ENCODE measurements at places on chromosomes 16 and 17.
A peak's percentile ranks its signal among the peaks of the same experiment; 100 is the strongest.

DNA sequence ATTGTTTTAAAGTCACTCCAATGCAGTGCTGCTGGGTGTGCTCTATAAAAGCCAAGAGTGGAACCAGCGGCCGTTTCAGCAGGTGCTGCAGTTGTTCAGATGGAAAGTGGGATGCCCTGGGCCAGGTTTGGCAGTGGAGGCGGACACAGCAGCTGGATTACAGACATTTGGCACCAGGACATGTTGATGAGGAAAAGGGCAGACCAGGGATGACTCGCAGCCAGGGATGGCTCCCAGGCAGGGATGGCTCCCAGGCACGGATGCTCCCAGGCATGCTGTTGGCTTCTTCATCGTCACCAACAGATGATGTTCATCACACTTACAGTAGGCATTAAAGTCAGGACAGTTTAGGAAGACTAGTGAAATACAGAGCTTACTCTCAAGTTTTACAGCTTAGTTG lies 10.0 kb downstream of the GAN start:
- no peak for DNase-seq

GRCh38 chr17:32910769-32911168 lies 17.2 kb upstream of the TMEM98 start:
- no peak for DNase-seq

GRCh38 chr16:21336231-21336630 lies 58.1 kb upstream of the CRYM start:
- DNase-seq, result no peak

- no peak for DNase-seq
Measured at GRCh38 chr16:29974291-29975133, 844 bp downstream of the TAOK2 start.

- DNase-seq, result no peak
Measured at GRCh38 chr16:27429981-27430441, 28.0 kb downstream of the IL21R start.

DNA sequence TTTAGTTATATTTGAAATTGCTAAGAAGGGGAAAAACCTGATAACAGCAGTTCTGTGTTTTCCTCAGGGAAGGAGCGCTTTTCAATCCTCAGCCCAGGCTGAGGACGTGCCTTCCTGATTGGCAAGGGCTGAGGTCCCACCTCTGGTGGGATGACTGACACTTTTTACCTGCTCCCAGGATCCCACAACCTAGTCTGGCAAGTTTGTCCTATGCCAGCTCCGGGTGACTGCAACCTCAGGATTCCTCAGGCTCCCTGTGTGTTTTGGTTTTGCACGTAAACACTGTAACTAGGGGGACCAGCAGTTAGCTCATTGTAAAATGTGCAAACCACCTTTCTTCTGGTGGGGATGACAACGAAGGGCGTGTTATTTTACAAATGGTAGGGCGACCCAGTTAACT lies 7.5 kb downstream of the MARCHF10 start:
- DNase-seq, result no peak

DNA sequence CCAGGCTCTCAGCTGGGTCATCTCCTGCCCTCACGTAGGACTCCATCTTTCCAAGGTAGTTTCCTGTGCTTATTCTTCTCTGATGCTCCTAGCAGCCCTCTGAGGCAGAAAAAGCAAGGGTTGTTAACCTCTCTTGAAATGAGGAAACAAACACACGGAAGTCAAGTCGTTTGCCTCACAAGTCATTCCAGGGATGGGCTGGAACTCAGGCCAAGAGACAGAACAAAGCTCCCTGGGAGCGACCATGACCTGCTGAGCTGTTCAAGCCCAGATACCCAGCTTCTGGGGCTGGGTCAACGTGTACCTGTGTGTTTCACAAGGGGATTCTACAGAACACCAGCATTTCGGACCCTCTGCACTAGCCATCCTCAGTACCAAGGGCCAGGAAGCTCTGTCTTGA lies 28.1 kb downstream of the SRL start:
- no peak for DNase-seq

DNA sequence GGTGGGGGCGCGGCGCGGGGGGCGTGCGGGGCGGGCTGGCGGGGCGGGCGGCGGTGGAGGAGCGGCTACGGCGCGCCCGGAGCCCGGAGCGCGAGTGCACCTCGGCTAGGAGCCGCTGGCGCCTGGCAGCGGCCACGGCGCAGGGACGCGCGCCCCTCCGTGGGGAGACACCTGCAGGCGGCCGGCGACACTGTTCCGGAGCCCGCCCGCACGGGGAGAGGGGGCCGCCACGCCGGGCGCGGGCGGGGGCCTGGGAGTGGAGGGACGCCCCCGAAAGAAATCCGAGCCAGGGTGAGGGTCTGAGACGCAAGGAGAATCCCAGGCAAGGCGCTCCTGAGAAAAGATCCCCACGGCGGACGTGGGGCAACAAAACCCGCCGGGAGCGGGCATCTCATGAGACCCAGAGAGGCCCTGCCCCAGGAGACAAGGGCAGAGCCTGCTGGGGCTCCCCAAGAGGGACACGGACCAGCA lies at the start of gene GSG1L:
GSG1L (minus strand) TSS at position 124 of the 471 bp plus-strand sequence. CDS start 290 bp downstream, outside the sequence.
- no peak for DNase-seq

DNA sequence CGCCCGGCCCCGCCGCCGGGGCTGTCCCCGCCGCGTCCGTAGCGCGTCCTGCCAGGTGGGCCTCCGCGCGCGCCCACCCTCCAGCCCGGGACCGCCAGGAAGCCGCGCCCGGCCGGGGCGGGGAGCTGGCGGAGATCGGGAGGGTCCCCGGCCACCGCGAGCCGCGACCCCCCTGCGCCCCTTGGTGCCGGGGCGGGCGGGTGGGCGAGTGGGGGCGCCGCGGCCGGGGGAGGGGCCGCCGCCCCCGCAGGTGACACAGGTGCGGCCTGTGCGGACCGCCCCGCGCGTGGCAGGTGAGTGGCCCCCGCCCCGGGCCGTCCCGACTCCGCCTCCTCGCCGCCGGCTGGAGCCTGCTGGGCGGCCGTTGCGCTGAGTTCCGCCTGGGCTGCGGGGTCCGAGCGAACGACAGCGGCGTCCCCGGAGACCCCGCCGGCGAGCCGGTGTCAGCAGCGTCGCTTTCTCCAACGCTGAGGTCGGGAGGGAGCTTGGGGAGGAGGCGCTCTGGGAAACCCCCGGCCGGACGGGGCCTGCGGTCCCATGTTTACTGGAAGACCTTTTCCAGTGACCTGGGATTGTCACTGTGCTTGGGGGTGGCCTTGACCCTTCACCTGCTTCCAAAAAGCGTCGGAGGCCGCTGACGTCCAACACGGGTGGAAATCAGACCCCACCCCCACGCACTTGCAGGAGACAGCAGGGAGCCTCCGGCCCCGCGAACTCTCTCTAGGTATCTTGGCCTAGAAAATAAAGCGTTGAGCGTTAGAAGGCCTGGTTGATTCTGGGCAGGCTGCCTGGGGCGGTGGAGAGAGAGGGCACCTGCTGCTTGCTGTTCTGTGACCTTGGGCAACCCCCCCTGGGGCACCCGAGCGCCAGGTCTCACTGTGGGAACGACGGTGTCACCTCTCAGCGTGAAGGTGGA lies 542 bp downstream of the KLHL36 start:
- peak; percentile 19 for DNase-seq

DNA sequence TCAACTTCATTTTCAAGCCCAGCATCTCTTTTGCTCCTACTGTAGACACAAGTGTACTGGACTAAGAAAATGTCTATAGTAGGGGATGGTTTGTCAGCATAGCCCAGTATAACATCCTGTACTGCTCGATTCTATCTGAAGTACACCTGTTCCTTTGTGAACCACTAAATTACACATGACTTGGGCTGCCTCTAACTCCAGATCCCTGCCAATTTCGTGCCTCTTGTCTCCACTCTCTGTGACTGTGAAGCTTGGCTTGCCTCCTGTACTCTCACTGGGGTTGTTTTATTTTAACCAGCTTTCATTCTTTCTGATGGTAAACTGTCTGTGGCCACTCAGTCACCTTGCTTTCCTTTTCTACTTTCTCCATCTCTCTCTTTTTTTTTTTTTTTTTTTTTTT lies 24.5 kb downstream of the GFOD2 start:
- DNase-seq, result no peak

- DNase-seq, result no peak
Measured at GRCh38 chr17:5416901-5417300, 2.6 kb downstream of the NUP88 start.

- no peak for DNase-seq
Measured at GRCh38 chr17:72950242-72950931, 142.1 kb downstream of the SLC39A11 start.

- DNase-seq, result no peak
Measured at GRCh38 chr17:28391401-28391800, 14.6 kb downstream of the SLC46A1 start.

GRCh38 chr16:85730186-85730465 lies 20.8 kb downstream of the C16orf74 start:
- no peak for DNase-seq

- no peak for DNase-seq
Measured at GRCh38 chr16:23505180-23505665, 5.1 kb downstream of the GGA2 start.

GRCh38 chr17:14621826-14622614 lies 321.1 kb downstream of the HS3ST3B1 start:
- DNase-seq, result no peak

DNA sequence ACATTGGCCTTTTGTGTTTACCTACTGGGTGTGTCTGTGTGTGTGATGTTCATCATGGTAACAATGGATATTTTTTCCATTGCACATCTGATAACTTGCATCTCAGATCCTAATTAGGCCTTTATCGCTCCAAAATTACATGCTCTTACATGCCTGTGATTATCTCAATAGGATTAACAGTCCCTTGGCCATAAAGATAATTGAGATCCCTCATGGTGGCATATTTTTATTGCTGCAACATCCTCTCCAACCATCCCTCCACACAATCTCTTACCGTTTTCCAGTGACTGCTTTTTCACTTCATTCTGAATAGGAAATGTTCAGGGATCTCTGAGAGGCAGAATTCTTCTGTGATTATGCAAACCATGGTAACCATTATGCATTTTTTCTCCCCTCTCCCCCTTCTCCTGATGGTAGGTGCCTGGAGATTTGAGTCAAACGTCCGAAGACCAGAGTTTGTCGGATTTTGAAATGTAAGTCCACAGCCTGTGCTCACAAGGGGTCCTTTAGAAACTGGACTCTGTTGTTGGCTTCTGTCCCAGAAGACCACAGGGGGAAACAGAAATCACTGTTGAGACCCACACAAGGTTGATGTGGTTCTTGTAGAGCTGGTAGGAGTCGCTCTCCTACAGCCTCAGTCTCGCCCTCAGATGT lies 405.5 kb downstream of the CPPED1 start:
- DNase-seq, result no peak

DNA sequence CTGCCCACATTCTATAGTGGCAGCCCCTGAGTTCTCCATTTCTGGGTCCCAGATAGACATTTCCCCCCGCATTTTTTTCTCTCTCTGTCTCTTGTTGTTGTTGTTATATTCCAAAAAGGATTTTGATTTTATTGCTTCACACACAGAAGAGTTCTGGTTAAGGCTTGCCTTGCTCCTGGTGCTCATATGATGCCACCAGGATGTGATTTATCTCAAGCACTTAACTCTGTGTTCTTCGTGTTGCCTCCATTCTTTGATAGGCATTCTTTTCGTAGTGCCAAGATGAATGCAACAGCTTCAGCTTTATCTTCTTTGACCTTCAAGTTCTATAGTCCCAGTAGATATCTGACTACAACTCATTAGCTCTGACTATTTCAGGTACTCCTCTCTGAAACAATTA lies 9.1 kb downstream of the ITGA3 start:
- DNase-seq, result no peak

DNA sequence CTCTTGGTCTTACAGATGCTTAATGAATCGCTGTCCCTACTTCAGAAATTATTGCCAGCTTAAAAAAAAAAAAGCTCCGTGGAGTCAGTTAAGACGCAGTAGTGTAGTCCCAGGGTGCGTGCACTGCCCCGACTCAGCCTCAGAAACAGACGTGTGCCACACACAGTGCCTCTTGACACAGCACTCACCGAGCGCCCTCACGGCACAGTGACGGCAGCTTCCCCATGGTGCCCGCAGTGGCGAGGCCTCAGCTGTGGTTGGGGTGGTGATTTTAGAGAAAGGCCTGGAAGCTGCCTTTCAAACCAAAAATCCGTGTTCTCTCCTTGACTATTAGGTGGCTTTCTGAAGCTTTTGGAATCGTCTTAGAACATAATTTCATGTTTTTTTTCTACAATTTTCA lies 13.9 kb downstream of the TCF25 start:
- DNase-seq, result no peak

GRCh38 chr17:65446043-65446442 lies 115.4 kb downstream of the AXIN2 start:
- DNase-seq, result no peak

GRCh38 chr17:67594115-67594880 lies 123.4 kb upstream of the NOL11 start:
- no peak for DNase-seq

- peak; percentile 20 for DNase-seq
Measured at GRCh38 chr16:57092786-57093411, 516 bp downstream of the CPNE2 start.

DNA sequence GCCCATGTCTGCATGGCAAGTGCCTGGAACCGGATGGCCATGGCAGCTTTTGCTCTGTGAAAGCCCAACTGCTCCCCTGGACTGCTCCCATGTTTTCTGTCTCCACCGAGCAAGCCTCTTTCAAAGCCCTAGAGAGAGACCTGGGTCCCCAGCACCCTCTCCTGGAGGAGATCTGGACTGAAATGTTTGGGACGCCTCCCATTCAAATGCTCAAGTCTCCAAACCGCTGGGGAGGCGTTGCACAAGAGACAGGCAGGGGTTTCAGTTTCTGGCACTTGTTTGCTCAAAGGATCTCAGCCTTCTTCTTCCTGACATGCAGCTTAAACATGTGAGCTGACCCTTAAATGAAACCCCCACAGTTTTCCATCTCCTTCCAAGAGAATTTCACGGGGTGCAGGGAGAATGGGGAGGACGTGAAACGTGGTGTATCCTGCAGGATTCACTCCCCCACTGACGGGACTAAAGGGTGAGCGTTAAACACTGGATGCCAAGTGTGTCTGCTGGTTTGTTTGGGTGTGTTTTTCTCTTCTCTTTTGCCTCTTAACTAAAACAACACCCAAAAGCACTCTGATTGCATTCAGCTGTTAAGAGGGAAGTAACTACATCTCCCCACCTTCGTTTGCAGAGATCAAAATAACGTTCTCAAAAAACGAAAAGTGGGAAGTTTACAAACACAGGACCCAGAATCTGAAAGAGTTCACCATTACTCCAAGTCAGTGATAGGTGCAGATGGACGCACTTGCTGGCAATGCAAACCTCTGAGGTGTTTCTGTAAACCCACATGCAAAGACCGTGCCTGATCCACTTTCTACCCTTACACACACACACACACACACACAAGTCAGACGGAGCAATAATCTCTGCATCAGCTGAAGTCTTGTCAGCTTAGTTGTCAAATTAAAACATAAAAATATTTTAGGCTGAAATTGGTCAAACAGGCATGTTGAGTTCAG lies 256.9 kb downstream of the C16orf95 start:
- DNase-seq, result no peak

GRCh38 chr16:46918905-46919792 lies 35.0 kb downstream of the GPT2 start:
- no peak for DNase-seq

DNA sequence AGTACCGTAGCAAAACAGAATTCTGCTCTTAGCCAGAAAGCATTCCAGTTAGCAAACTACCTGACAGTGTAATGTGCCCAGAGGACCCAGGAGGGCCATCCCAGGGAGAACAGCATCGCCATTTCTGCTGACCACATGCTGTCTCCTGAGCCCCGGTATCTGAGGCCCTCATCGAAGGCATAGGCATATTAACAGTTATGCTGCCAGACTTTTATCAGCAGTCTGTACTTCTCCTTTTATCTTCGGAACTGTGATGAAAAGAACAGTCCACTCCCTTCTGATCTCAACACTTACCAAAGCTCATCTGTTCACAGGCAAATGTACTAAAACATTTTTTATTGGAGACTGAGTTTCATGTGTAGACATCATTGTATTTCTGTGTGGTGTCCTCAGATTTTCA lies 236.4 kb downstream of the PRKCA start:
- no peak for DNase-seq

- DNase-seq, result peak; percentile 25
Measured at GRCh38 chr16:56013962-56014552, 138.9 kb upstream of the CES5A start.

Measured in stimulated activated CD4-positive, alpha-beta T cell treated with anti-CD3 and anti-CD28 coated beads, Interleukin-12 subunit alpha, Interleukin-12 subunit beta, amount 100 ng/mL, for 24 hours (primary cell).